NCI-H1105 treated with DMSO at 0.1 percent for 48 hours (cell line): ENCODE measurements at places on chromosomes 5 and 9.

DNA sequence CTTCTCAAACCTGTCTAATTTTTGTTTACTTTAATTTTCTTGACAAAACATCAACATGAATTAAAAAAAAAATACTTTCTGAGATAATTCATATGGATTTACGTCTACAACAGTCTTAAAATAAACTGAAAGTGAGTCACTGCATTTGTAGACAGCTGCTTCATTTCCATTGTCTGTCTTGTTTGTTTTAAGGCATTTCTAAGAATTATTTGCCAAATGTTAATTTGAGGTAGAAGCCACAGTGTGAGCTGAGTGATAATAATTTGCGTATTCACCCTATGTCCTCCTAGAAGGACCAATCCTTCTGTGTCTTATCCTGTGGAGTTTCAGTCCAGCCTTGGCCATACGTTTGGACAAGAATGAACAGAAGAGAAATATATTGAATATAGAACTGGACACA, 174.5 kb downstream of the CFAP90 start:
- peak; percentile 31 for DNase-seq

DNA sequence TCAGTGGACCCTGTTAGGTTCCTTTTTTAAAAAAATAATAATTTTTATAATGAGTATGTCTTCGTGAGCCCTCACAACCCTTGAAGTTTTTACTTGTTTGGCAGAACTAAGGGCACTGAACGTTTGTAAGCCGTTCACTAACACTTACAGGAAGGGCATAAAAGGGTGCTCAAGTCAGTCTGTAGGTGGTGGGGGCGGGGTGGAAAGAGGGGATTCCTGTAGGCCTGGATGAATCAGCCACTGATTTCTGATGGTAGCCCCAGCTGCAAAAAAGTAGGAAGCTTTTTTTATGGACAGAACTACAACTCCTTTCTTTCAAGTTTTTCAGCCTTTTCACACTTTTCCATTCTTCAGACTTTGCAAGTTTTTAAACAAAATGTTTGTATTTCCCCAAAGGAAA, 35.8 kb downstream of the PIK3R1 start:
- DNase-seq: no peak

DNA sequence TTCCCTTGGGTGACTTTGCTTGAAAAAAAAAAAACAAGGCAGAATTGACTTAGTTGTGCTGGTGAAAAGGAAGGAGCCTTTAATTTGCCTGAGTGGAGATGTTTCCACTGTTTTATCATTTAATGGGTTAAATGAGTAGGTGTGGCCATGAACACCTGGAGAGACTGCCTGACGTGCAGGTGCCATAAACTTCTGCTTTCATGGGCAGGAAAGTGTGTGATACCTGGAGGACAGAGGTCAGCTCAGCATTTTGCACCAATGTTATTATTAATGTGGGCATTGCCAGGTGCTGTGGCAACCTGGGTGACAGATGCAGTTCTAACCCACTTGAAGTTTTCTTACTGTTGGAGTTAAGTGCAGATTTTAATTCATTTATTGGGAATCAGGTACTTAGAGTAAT, 145.4 kb downstream of the CD180 start:
- DNase-seq: peak; percentile 20

GRCh38 chr5:114648940-114649339, 287.1 kb downstream of the KCNN2 start:
- DNase-seq: no peak

DNA sequence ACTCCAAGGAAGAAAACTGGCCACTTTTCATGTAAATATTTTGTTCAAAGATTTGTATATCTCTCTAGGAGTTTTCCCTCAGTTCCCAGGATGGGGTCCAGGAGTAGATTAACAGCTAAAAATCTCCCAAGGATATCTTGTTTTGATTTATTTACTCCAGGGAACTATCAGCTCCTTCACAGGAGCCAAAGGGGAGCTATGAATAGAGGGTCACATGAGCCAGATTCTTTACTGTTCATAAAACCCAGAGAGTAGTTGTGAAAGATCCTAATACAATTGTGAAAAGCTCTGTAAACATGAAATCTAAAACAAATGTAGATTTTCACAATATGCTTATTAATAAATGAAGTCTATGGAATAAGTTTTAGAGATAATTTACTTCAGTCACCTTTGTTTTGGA, 16.9 kb downstream of the DIMT1 start:
- DNase-seq: no peak

GRCh38 chr5:75335952-75336614, 937 bp upstream of the HMGCR start:
- DNase-seq: peak; percentile 45

- no peak for DNase-seq
Measured at GRCh38 chr9:445033-445432, 230.4 kb downstream of the DOCK8 start.

GRCh38 chr9:4022435-4023067, 277.3 kb downstream of the GLIS3 start:
- DNase-seq: no peak

- no peak for DNase-seq
Measured at GRCh38 chr5:35476797-35477196, 140.9 kb upstream of the SPEF2 start.

DNA sequence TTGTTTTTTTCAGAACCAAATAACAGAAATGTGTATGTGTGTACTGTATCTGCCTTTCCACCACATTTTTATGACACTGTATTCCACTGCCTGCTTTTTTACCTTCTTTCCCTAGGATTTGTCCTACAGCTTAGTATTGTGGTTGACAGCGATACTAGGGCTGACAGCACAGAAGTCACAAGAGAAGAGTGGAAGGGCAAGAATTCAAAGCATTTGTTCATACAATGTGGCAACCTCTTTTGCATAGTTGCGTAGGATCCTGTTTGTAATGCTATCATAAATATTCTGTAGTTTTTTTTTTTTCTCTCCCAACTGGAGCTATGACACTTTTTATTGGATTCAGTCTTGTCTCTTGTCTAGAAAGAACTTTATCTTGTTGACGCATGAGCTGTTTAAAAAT, 5.6 kb upstream of the BNIP1 start:
- no peak for DNase-seq
